Non-pigmented ciliary epithelial cell (primary cell): ENCODE measurements at places on chromosomes 5 and 9.

GRCh38 chr9:124968238-124968637 is 27.4 kb upstream of the GOLGA1 start:
- DNase-seq: no peak

DNA sequence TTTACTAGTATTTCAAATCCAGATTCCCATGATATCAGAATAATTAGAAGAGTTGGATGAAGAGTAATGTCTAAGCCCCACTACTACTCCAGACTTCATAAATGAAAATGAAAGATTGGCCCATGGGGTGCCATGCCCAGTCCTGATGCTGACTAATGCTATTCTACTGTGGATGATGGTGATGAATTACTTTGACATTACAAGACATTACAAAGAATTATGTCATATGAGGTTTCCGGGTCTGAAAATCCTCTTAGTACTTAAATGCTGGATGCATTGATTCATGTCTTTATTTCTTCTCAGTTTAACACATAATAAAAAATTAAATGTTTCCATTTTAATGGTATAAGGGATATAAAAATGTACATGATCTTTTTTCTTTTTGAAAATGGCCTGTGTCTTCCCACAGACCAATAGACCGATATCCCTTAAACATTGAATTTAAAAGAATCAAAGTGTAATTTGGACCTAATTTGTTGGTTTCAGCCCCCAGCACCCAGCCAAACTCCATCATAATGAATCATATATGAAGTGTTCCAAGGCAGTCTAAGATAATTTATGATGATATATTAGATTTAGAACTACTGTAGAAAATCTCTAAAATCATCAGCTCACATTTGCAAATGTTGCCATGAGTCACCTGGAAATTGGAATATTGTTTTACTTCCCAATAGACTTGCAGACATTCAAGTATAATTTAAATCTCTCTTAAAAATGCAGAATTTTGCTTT is 223.6 kb upstream of the SGCD start:
- no peak for DNase-seq

GRCh38 chr5:31845361-31845760 is 206.4 kb downstream of the PDZD2 start:
- peak; percentile 24 for DNase-seq

DNA sequence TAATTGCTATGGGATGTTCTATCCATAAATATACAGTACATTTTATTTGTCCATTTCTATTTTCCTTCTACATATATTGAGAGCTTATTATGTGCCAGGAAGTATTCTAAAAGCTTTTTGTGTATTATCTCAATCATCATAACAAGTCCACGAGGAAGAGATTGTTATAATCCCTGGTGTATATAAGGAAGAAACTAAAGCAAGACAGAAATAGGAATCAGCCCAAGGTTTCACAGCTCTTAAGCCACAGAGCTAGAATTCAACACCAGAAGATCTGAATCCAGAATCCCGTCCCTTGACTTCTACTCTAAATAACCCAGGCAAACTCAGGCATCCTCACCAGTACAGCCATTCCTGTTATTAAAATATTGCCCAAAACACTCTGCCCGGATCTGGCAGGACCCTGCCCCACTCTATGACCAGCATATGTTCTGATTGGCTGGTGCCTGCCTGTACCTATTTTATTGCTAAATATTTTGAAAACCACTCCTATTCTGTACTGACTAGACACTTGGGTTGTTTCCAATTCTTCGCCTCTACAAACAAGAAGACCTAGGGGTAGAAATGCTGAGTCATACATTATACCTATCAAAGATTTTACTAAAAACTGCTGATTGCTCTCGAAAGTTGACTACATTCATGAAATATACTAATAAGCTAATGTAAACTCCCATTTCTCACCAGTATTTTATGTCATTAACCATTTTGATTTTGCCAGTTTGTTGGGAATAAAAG is 297.4 kb downstream of the ENC1 start:
- no peak for DNase-seq

DNA sequence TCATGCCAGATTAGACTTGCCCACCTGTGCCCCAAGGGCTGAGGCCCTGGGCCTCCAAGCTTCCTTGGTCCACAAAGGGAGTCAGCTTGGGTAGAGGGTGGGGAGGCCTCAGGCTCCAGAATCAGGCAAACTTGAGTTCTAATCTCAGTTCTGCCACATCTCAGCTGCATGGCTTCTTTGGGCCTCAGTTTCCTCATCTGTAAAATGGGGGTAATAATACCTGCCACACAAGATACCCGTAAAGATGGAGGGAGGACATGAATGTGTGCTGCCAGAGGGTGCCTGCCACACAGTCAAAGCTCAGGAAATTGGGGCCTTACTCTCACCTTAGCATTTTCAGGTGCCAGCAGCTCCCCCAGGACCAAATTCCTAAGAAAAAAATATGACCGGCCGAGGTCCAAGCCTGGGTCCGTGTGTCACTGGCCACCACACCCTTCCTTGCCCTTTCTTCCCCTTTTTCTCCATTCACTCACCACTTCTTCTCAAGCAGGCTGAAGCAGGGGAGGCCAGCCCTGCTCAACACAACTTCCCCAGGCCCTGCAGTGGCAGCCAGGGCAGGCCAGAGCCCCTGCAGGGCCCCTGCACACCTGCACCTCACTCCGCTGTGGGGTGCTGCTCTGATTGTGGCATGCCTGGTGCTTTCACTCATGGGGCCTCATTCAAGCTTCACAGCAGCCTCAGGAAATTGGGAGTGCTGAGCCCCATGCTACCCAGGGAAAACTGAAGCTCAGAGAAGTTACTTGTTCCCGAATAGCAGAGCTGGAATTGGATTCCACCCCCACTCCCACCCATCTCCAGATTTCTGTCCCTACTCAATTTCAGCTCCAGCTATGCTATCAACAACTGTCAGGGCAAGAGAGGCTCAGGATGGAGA is 3.9 kb downstream of the RGS14 start:
- no peak for DNase-seq

- DNase-seq: no peak
These were observed 46.6 kb upstream of the TNC start for GRCh38 chr9:115164511-115164974.

- no peak for DNase-seq
These were observed 135.2 kb downstream of the RXRA start for GRCh38 chr9:134461426-134461982.

- DNase-seq: no peak
These were observed 83.0 kb upstream of the EPB41L4B start for GRCh38 chr9:109403766-109404320.

DNA sequence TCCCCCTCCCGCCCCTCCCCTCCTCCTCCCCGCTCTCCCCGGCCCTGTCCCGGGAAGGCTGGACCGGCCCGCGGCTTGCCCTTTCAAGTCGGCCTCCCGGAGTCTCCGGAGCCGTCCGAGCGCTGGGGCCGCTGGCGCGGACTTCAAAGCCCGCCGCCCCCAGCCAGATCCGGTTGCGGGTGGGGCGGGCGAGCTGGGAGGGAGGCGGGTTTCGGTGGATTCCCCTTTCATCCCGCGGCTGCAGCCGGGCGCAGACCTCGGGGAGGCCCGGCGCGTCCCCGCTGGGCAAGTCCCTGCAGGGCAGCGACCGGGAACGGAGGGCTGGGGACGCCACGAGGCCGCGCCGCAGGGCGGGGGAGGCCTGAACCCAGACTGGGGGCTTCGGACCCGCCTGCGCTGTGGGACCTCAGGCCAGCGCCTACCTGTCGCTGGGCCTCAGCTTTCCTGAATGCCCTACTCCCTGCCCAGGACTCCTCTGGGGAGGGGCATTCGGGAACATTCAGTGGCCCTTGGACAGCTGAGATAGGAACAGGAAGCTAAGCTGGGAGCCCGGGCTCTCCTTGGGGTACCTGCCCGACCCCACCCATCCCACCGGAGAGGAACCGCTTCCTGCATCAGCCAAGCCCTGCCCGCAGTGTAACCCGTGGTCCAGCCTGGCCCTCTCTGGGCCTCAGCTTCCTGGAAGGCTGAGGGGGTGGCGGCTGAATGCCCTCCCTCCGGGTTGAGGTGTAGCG is 23.4 kb downstream of the C9orf50 start:
- DNase-seq: no peak

DNA sequence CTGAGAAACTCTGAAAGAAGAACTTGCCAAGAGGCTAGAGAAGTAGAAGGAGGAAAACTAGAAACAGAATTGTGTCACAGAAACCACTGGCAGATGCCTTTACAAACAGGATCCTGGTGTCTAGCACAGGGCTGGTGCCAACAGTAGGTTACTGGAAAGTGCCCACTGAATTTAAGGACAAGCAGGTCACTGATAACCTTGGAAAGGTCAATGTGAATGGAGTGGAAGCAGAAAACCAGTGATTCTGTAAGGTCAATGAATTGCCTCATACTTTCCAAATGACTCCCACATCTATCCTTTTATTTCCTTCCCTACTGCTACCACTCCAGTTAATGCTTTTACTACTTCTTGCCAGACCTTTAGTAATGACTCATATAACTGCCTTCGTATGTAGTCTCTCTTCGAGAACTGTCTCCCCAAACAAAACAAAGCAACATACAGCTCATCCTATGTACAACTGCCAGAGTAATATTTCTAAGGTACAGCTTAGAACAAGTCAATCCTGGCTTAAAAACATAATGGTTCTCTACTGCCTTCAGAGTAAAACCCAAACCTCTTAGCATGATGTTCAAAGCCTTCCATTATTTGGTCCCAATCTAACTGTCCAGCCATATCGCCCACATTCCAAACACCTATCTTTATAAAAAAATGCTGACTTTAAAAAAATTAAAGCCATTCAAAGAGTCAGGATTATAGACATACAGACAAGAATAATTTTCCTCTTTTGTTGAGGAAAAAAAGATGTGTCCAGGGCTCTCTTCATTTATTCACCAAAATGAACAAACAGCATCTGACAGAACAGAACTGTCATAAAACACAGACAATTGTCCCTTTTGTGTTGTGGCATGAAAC is 52.5 kb downstream of the NR3C1 start:
- peak; percentile 68 for DNase-seq

DNA sequence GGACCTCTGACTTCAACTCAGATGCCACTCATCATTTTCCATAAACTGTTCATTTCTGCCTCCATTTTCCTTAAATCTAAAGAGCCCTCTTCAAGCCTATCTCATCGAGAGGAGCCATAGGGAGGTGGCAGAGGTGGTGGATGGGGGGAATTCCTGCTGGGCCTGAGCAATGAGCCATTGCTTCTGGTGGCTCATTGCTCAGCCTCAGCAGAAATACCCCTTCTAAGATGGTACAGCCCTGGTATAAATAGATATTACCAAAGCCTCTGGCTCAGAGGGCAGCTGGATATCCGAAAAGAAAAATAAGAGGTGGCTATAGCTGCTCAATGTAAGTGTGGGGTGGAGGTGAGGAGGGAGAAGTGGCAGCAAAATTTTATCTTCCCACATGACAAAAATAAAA is 313.5 kb downstream of the CAAP1 start:
- DNase-seq: no peak

GRCh38 chr5:139133282-139133681 is 64.9 kb downstream of the SIL1 start:
- DNase-seq: no peak

DNA sequence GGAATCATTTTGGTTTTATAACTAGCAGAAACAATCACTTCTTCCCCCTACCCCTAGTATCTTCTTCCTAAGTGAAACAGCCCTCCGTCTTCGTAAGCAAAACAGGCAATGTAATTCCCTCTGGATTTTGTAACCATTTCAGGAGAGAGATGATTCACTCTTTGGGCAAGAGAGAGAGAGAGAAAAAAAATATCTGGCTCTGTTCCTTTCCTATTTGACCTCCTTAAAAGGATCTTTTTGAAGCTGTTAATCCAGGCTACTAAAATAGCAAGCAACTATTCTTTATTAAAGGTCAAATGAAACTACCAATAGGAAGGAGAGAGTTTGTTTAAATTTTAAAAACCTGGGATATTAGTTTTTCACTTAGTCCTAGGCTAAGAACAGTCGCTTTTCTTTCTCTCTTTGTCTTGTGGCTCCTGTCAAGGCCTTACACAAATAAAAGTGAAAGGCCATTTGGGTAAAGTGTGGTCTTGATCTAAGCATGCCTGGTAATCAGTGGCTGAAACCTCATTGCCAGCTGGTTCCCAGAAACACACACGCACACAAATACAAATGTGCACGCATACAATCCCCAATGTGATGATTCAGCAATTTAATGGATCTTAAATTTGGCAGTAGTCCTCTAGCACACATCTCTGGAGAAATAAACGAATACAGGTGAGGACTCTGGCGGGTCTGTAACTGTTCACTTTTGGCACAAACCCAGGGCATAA is 70.2 kb downstream of the PRUNE2 start:
- peak; percentile 40 for DNase-seq

DNA sequence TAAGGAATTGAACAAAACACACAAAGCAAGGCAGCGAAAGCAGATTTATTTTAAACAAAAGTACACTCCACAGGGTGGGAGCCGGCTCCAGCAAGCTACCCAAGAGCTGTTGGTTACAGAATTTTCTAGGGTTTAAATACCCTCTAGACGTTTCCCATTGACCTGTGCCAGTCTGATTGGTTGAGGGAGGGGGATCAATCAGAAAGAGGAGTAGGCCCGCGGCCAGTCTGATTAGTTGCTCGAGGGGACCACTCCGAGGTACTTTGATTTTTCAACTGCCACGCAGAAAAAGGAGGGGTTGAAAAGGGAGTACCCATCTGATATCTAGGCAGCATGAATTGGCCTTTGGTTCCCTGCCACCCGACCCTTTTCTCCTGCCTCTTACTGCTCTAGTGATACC is 998 bp downstream of the SRP19 start:
- no peak for DNase-seq

DNA sequence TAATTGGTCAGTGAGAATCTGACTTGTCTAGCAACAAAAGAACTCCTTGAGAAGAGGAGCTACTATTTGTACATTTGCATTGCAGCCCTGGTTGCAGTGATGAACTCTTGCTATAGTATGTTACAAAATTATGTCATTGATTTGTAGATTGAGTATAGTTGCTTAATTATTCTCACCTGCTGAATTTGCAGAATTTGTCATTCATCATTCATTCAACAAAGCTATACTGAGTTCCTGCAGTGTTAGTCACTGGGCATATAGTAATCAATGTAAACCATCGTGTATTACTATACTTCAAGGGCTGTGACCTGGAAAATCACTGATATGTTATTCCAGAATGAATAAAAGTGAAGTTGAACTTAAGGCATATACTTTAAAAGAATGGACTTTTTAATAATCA is 50.1 kb downstream of the SLC1A3 start:
- DNase-seq: no peak

- no peak for DNase-seq
These were observed 42.1 kb upstream of the HTR4 start for GRCh38 chr5:148696187-148697036.

- DNase-seq: no peak
These were observed 443.9 kb downstream of the TLE1 start for GRCh38 chr9:81245254-81245956.

- DNase-seq: no peak
These were observed 134.6 kb upstream of the RASEF start for GRCh38 chr9:83197591-83197990.

- no peak for DNase-seq
These were observed 18.7 kb upstream of the RASGRF2 start for GRCh38 chr5:80941496-80941895.
